ENCODE measurements at places on chromosomes 13 and 19.

- no peak for DNase-seq
These were observed 129.0 kb upstream of the SPRY2 start for GRCh38 chr13:80469853-80470381.

GRCh38 chr19:16627193-16627927 lies 644 bp downstream of the MED26 start:
- no peak for DNase-seq

GRCh38 chr13:27472441-27472840 lies 22.1 kb upstream of the MTIF3 start:
- no peak for DNase-seq

- DNase-seq, result no peak
These were observed 4.8 kb upstream of the CEBPA start for GRCh38 chr19:33306853-33307792.

- peak; percentile 49 for DNase-seq
These were observed 1.1 kb downstream of the ATG4D start for GRCh38 chr19:10544753-10545251.

DNA sequence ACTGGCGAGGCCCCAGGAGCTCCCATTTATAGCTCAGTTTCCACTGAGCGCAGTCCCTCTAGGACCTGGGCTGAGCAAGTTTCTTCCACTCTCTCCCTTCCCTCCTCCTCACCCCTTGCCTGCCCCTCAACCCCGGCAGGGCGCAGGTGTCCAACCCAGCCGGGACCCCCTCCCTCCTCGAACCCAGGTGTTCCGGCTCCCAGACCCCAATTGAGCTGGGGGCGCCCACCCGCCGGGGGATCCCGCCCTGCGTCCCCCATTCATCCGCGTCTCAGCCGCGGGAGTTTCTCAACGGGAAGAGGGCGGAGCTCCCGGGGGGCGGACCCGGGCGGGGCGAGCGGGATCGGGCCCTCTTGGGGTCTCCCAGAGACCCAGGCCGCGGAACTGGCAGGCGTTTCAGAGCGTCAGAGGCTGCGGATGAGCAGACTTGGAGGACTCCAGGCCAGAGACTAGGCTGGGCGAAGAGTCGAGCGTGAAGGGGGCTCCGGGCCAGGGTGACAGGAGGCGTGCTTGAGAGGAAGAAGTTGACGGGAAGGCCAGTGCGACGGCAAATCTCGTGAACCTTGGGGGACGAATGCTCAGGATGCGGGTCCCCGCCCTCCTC lies at the start of gene KIRREL2:
Gene KIRREL2 (plus strand): TSS at position 366 of the 604 bp plus-strand sequence. CDS start 209 bp downstream, at position 575.
- DNase-seq, result no peak

GRCh38 chr19:7641290-7642276 lies 4.7 kb downstream of the STXBP2 start:
- DNase-seq, result no peak

DNA sequence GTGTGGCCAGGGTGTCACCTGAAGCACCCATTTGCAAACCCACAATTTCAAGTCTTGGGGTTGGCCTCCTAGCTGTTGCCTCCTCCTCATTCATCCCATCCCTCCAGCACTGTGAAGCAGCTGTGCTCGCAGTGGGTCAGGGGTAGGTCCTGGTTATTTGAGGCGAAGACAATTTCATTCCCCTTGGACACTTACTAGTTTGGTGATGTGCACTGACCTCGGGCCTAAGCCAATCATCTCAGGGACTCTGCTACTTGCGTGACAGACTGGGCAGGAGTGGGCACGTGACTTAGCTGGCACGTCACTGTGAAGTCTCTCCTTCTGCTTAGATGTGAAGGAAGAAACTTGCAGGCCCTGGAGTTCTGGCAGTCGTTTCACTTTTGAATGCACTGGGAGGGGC lies 3.5 kb upstream of the ATP11A start:
- DNase-seq, result no peak

- DNase-seq, result no peak
These were observed 43.0 kb upstream of the UBL3 start for GRCh38 chr13:29893438-29893837.

DNA sequence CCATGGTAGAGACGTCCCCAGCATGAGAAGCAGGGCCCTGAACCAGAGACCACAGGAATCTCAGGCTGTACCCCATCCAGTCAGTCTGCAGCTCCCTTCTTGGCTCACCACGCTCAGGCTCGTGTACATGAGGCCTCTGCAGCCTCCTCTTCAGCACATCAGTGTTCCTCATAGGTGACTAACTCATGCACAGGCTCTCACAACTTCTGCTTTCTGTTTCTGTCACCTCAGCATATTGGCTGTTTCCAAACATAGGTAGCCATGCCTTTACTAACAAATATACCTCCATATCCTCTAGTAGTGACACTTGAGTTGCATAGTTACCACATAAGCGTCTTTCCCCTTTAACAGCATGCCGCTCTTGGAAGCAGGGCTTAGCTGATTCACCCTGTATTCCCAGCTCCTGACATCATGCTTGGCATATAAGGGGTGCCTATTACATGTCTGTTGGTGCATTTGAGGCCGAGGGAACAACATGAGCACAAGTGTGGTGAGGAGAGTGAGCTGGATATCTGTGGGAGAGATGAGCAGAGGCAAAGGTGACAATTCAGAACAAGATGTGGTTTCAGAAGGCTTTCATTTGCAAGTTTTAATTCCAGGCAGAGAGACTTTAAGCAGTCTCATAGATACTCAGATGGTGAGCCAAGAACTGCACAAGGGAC lies 16.7 kb downstream of the ZNF473 start:
- DNase-seq, result no peak

DNA sequence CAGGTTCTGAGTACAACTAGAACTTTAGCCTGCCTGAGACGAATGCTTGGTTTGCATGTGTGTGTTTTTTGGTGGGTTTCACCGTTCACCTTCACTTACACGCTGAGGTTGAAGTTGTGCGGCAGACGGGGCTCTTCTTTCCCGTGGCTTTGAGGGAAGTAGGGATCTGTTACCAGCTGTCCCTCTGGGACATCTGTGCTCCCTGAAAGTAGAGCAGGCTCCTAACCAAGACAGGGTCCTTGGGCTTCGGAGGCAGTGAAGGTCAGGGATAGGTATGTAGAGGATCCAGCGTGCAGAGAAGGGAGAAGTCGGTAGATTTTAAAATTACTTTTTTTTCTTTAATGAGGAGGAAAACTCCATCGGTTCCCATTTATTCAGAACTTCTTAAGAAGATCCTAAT lies 48.7 kb downstream of the ZNF536 start:
- DNase-seq, result no peak

GRCh38 chr19:3373971-3374368 lies 7.6 kb downstream of the NFIC start:
- no peak for DNase-seq

DNA sequence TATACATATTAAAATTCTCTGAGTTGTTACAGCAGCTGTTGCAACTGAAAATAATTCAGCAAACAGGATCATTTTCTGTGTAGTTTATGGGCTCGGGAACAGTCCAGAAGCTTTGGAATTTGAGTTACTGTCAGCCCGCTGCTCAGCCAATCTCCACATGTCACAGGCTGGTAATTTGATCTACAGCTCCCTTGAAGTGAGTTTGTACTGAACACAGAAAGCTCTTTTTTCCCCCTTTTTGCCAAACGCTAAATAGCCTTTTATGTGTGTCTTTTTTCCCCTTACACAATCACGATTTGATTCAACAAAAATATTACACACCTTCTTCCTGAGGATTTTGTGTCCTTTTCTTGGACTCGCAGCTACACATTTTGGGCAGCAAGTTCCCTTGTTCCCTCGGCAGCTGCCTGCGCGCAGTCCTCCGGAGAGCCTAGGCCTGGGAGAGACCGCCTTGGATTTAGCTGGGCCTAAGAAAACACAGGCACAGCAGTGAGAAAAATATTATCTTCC lies 371.4 kb downstream of the KCNRG start:
- no peak for DNase-seq

- no peak for DNase-seq
These were observed 4.4 kb upstream of the SIGLEC8 start for GRCh38 chr19:51462681-51463080.

DNA sequence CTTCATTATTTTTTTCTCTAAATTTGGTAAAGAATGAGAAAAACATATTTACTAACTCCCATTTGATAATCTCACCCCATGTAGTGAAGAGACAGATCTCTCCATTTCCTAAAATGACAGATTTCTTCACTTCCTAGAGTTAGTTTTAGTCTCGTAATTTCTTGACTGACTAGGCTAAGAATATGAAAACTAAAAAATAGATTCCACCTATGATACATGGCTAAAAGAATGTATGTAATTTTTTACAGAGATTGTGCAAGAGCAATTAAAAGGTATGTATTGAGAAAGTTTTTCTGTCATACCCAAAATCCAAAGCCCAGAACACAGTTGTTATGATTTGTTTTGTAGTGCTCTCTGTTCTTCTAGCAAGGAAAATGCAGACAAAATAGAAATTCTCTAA lies 9.5 kb downstream of the NALCN start:
- no peak for DNase-seq

DNA sequence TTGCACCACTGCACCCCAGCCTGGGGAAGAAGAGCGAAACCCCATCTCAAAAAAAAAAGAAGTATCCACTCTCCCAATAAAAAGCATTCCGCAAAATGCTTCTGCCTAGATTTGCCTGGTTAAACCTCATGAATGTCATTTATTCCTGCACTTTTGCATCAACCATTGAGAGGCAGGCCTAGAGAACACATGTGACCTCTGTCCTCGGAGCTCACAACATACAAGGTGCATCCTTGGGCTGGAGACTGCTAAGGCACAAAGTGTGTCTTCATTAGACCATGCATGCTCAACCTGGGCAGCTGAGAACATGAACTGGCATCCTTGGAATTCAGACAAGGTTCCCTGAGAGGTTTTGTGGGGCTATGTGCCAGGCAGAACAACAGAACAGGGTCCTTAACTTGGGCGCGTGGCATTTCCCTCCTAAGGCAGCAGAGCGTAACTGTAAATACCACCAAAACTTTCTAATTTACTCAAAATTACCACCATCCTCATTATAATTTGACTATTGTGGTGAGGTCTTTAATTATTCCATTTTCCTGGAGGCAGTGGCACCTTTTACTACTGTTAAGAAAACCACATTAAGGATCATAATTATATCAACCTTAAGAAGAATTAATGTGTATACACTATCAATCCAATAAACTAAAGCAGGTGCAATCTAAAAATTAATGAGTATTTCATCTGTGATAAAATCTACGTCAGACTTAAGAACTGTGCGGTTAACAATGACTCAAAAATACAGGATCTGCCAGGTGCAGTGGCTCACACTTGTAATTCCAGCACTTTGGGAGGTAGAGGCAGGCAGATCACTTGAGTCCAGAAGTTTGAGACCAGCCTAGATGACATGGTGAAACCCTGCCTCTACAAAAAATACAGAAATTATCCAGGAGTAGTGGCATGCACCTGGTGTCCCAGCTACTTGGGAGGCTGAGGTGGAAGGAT lies 13.8 kb downstream of the RCBTB1 start:
- no peak for DNase-seq

DNA sequence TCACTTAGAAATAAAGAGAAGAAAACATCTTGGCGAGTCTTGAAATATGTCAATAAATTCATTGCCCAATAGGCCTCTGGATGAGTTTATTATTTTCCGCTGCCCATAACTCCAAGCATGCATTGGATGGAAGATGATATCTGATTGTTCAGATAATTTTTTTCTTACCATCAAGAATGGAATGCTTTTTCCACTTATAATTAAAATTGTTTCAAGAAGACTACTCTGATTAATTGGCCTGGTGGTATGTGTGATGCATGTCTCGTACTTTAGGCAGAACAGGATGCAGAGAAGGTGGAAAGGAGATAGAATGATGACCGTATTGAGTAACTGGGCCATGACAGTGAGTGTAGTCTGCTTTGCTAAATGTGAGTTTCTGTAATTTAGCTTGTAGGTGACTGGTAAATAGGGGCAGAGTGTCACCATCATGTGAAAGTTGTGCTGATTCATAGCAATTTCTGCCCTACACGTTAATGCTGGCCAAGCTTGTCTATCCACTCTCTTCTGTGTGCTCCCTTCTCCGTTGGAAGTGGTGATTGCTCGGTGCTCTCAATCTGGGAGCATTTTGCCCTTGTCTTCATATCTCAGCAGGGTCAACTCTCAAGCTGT lies 13.5 kb upstream of the SPATA13 start:
- DNase-seq, result no peak

- no peak for DNase-seq
These were observed 24.0 kb upstream of the OLFM4 start for GRCh38 chr13:53004573-53004972.

DNA sequence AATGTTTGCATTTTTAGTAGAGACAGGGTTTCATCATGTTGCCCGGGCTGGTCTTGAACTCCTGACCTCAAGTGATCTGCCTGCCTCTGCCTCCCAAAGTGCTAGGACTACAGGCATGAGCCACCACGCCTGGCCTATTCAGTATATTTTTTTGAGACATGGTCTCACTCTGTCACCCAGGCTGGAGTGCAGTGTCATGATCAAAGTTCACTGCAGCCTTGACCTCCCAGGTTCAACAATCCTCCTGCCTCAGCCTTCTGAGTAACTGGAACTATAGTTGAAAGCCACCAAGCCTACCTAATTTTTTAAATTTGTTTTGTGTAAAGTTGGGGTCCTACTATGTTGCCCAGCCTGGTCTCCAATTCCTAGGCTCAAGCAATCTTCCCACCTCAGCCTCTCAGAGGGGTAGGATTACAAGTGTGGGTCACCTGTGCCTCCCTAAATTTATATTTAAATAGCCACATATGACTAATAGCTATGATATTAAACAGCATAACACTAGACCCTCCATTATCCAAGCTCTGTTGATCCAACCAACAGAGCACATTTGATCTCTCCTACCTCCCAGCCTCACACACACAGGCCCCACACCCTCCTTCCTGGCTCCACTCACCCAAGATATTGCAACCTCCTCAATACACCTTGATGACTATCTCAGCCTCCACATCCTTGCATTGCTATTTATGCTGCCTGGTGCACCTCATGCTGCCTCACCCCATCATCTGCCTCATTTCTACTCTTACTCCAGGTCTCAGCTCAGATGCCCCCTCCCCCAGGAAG lies 2.1 kb upstream of the CEACAM19 start:
- no peak for DNase-seq

DNA sequence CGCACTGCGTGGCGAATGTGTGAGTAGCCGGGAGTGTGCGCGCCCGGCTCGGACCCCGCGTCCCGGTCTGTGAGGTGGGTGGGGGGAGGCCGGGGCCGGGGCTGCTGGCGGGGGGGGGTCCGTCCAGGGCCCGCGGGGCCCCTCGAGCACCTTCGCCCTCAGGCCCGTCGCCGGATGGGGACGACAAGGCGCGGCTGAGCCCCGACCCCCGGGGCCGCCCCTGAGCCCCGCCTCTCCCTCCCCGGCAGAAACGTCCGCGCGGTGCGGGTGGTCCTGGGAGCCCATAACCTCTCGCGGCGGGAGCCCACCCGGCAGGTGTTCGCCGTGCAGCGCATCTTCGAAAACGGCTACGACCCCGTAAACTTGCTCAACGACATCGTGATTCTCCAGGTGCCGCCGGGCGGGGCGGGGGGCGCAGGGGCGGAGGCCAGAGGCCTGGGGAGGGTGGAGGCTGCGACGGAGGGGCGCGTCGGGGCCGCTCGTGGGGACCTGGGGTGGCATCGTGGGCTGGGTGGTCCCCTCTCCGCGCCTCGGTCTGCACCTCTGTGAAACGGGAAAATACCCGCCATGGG lies 997 bp downstream of the ELANE start:
- DNase-seq, result no peak

DNA sequence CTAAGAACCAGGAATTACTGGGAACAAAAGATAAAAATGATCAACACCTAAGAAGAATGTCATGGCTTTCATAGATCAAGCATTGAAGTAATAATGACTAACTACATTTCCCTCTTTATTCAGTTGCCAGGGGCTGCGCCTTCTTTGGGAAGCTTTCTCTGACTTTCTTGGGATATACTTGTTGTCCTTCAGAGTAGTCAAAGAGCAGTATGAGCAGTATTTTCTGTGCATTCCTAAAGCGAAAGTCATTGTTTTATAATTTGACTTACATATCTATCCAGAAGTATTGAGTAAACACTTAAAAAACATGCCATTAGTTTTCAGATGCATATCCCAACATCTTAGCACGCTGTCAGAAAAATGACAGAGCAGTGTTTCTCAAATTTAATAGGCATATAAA lies 2412.4 kb downstream of the PCDH9 start:
- no peak for DNase-seq

All from RPMI8226 (cell line).